Stimulated activated CD8-positive, alpha-beta memory T cell treated with anti-CD3 and anti-CD28 coated beads, Interleukin-4, amount 100 ng/mL, for 1 hour (primary cell): ENCODE measurements at places on chromosomes 4 and X.

- no peak for DNase-seq
Measured at GRCh38 chr4:93981594-93981993, 153.0 kb downstream of the ATOH1 start.

- no peak for DNase-seq
Measured at GRCh38 chr4:148684638-148685037, 242.4 kb upstream of the NR3C2 start.

DNA sequence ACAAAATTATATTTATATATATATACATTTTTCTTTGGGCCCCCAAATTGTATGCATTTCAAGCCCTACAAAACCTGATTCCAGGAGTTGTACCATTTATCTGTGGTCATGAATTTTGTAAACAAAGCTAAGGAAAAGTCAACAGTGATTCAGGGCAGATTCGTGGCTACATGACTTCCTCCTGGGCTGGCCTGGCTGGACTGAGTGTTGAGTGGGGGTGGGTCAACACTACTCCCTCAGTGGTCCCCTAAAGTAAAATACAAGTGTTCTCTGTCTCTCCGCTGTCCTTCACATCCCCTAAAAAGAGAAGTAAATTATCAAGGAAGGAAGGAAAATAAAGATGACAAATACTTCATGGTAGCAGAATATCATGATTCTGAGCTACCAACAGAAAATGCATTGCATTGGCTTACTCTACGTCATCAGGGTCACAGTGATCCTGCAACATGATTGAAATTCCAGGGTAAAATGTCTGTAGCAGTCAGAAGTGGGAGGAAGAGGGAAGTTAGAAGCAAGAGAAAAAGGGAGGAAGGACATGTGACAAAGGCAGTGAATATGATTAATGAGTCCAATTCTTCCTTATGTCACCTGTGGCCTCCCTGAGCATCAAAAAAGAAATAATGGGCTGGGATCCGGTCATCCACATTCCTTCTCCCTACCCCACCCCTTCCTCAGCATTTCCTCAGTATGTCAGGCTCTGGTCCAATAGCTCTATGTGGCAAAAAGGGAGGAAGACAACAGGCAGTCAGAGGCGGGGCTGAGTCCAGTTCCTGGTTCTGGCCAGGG, 42.4 kb upstream of the MYOZ2 start:
- DNase-seq, result no peak

DNA sequence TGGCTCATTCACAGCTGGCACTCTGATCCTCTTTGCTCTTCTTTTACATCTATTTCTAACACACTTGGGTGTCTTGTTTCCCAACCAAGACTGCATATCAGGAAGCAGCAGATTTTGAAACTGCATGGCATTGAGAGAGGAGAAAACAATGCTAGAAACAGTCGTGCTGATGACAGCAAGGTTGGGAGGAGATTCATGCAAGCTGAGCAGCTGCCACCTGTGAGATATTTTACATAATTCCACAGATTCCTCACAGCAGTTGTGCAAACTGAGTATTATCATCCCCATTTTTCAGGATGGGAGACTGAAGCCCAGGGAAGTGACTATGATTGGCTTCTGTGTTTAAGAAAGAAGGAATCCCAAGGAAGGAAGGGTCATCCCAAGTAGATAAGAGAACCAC, 105.0 kb downstream of the SLC2A9 start:
- no peak for DNase-seq

- DNase-seq, result no peak
Measured at GRCh38 chrX:151870602-151871001, 42.1 kb upstream of the MAGEA4 start.
